ENCODE measurements at places on chromosomes 2 and 18.

- DNase-seq = no peak
Measured at GRCh38 chr2:230455005-230455684, 39.1 kb downstream of the SP100 start.

DNA sequence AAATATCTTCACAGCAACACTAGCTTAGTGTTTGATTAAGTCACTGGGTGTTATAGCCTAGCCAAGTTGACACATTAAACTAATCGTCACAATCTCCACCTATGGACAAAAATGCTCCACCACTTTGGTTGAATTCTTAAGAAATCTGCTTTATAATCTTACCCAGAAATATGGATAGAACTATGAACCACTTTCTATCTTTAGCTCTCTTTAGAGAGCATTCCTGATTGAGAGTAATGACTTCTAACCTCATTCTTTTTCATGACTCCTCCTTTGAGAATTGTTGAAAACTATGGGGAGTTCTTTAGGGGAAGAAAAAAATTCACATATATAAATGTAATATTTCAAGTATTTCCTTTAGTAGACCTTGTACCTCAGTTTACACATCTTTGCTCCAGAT, 1282.2 kb upstream of the ZEB2 start:
- no peak for DNase-seq

DNA sequence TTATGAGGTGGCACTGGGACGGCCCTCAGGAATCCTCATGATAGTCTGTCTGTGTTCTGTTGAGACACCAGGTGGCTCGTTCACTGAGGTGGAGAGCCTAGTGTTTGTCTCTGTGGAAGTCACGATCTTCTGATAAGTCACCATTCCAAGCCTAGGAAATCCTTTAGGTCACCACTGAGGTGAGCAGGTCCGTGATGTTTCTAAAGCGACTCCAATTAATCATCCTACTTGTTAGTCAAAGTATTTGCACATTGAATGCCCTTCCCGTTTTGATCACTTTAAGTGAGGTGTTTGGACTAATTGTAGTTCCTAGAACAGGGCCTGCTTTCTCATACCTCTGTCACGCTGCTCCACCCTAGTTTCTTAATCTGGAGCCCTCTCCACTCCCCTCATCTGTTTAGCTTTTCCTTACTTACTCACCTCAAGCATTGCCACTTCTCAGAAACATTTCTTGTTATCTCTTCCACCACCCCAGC, 28.0 kb upstream of the DSG3 start:
- no peak for DNase-seq

- no peak for DNase-seq
Measured at GRCh38 chr2:190938771-190939335, 58.2 kb downstream of the GLS start.

GRCh38 chr2:239826376-239826775, 198.8 kb downstream of the NDUFA10 start:
- no peak for DNase-seq

DNA sequence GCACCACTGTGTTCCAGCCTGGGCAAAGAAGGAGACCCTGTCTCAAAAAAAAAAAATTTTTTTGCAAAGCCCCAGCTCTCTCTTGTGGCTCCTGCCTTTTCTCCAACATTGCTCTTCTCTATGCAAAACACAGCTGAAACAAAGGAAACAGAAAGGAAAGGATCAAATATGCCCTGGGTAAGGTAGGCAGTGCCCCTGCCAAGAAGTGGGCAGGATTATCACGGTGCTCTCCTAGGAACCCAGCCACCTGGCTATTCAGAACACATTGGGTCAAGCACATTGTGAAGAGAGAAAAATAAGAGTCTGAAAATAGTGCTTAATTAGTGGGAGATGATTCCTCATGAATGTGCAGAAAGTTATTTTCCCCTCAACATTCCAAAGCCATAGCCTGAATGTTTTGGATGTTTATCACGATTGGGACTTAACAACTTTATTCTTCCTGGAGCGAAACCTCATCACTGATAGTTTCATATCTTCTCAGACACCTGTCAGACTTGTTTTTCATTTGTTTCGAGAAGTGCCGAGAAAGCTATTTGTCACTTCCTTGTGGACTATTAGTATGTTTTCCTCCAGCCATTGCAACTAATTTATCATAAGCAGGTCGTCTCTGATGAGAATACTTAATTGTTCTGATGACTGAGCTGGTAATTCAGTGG, 42.7 kb upstream of the RPL31 start:
- DNase-seq = no peak

DNA sequence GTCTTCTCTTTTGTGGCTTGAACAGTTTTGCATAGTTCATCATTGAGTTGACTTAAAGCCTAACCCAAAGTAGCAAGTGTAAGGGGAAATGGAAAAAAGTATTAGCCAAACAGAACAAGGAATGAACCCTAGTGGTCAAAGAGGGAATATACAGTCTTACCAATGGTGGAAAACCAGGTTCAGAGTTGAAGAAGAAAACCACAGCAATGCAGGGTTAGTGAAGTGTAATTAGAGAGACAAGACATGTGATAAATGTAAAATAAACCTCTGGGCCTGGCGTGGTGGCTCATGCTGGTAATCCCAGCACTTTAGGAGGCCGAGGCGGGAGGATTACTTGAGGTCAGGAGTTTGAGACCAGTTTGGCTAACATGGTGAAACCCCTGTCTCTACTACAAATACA, 2.4 kb downstream of the TTN start:
- no peak for DNase-seq

DNA sequence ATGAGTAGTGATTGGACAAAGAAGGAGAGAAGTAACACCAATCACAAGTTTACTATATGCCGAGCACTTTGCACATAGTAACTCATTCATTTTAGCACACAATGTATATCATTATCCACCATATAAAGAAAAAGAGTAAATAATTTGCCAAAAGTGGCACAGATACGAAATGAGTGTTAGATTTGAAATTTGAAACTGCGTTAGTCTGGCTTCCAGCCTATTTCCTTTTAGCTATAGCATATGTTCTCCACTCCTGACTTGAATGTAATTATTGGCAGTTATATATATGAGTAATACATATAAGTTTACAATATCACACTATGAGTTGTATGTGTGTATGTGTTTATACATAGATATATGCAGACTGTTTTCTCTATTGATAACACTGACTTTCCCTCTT, 98.6 kb downstream of the NOL4 start:
- no peak for DNase-seq

- no peak for DNase-seq
Measured at GRCh38 chr2:22199994-22200393, 1076.2 kb downstream of the TDRD15 start.

DNA sequence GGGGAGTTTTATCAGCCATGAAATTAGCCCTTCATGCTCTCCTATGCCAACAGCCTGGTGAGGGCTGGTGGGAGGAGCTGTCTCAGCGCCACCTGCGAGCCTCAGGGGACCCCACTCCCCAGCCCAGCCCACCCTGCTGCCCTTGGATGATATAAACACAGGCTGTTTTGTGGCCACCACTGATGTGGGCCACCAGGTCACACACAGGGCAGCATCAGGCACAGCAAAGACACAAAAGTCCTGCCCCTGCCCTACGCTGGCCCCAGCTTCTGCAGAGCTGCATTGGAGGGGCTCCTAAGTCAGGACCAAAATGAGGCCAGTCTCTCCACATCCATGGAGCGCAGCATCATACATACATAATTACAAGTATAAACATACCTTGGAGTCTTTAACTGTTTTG, 110.6 kb upstream of the TEX51 start:
- no peak for DNase-seq

GRCh38 chr2:177325554-177325953, 61.0 kb upstream of the NFE2L2 start:
- no peak for DNase-seq

DNA sequence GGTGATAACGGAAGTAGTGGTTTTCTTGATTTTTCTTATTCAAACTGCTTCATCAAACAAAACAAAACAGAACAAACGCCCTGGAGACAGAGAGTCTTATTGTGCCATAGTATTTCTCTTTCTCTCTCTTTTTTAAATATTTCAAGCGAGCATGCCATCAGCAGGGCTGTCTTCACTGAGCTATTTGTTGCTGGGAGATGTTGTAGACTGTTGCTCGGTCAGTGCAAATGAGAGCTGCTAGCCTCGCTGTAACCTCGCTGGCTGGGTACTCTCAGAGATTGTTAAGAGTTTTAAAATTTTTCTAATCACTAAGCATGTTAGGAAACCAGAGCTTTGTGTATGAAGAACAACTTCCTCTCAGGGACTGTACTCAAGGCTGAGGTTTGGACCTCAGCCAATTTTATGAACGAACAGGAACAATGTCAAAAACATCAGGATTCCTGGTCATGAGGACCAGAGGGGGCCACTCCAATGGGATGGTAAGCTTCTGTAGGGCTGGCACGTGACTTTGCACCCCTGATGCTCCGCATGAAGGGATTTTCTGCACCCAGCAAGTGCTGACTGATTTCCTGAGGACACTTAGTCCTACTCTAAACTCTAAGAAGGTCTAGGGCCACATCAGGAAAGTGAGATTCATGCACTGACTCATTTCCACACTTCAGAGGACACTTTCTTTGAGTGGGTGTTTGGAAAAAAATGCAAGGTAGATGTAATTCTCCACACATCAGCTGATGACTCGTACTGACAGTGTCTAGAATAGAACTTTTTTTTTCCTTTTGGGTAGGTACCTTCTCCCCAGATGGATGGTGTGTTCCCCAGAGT, 59.8 kb upstream of the IL1R1 start:
- peak; percentile 37 for DNase-seq

DNA sequence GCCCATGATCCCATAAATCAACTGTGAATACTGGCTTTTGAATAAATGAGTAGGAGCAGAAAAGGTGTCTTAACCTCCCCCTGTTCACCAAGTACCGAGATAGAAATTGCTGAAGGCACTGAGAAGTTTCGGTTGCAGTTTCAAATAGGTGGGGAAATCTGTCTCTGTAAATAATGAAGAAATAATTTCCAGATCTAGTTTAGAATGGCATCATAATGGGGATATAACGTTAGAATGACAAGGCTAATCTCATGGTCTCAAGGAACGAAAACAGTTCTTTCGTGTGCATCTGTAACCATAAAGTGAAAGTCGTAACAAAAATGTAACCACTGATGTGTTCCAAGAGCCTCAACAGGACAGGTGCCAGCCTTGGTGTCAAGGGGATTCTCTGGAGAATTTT, 49.9 kb upstream of the TMEM18 start:
- no peak for DNase-seq

GRCh38 chr2:239670463-239671120, 269.8 kb upstream of the HDAC4 start:
- no peak for DNase-seq

DNA sequence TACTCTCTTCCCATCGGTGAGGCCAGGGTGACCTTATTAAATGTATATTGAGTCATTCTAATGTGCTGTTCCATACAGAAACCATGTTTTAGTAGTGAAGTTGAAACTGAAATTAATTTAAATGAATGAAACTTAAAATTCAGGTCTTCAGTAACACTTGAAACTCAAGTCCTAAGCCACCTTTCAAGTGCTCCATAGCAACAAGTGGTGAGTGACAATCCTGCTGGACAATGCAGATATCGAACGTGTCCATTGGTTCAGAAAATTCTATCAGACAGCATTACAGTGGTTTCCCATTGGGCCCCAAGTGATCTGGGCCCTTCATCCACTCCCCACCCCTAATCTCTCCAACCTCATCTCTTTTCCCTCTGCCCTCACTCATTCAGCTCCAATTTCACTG, 48.7 kb downstream of the HNMT start:
- DNase-seq = no peak

DNA sequence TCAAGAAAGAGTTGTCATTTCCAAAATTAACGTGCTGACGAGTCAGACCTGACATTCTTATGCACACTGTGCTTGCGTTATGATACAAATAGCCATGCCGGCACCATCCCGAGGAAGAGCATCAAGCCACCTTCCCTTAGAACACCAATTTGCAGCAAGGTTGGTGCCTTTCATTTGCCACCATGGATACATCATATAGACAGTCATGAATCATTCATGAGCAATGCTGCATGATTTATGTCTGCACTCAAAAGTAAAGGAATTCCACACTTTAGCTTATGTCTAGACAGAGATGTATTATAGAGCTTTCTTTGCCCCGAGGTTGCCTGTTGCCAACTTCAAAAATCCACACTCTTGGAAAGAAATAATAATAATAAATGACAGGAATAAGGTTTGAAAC, 166.9 kb downstream of the VWC2L start:
- no peak for DNase-seq

DNA sequence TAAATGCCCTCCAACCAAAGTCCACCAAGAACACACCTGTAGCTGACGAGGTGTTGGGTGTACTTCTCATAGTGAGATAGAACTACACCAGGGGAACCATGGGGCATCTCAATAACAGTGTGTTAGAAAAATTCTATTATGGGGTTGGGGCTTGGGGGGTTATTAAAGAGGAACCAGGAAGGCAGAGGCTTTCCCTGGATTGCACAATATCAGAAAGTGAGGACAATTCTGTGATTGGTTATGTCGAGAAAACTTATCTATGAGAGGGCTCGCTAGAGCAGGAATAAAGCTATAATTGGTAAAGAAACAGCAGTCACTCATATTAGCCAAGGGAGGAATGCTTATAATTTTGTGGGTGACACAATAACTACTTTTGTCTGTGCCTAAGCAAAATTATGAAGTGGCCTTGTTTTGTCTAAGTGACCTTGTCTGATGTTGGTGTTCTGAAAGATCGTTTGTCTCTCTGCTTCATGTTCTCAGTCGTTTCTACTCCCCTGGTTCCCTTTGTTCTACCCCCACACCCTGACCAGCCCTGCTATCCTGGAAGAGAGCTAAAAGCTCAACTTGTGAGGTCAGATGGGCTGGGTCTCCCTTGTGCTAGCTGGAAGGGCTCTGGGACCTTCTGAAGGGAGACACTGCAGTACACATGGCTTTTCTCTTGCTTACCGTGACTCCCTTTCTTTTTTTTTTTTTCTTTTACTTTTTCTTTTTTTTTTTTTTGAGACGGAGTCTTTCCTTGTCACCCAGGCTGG, 21.6 kb upstream of the INO80C start:
- no peak for DNase-seq

DNA sequence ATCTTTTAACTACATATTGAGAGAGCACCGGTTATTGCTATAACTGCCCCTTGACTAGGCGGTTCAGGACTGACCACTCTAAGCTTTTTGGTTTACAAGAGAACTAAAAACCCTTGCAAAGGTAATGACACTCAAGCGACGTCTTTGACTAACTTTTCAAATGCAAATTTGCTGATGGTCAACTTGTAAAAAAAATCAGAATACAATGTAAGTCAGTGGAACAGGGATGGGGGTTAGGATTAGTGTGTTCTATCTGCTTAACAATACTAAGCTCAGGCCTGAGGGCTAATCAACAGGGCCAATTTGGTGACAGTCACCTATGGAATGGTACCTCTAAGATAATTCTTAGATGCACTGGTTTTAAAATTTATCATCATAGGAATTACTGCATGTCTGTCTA, 57.1 kb downstream of the ZAP70 start:
- DNase-seq = no peak

- DNase-seq = no peak
Measured at GRCh38 chr2:152864601-152865149, 146.3 kb downstream of the ARL6IP6 start.

GRCh38 chr2:119301413-119301812, 65.2 kb downstream of the C2orf76 start:
- no peak for DNase-seq

GRCh38 chr2:201472411-201472810, 20.9 kb downstream of the STRADB start:
- no peak for DNase-seq
